ENCODE measurements at places on chromosomes 3 and 15.

DNA sequence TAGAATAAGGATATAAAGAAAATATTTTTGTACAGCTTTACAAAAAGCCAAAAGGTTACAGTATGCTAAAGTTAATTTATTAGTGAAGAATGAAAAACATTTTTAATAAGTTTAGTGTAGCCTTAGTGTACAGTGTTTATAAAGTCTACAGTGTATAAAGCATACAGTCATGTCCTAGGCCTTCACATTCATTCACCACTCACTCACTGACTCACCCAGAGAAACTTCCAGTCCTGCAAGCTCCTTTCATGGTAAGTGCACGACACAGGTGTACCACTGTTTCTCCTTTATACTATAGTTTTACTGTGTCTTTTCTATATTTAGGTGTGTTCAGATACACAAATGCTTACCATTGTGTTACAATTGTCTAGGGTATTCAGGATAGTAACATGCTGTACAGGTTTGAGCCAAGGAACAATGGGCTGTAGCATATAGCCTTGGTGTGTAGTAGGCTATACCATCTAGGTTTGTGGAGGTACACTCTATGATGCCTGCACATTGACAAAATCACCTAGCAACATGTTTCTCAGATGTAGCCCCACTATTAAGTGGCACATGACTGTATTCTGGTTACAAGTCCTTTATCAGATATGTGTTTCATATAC lies 197.1 kb upstream of the KBTBD8 start:
- H3K4me3 ChIP-seq = no peak overlapping the region
- peaks cover 3% of the 10 kb centered on the region for H3K4me1 ChIP-seq
- H3K27me3 ChIP-seq = peaks cover 18% of the 10 kb centered on the region

- H3K36me3 ChIP-seq = no peaks in the 10 kb centered on the region
- no peak overlapping the region for H3K4me3 ChIP-seq
- DNase-seq = no peak
- H3K4me1 ChIP-seq = peaks cover 9% of the 10 kb centered on the region
Observed at GRCh38 chr3:193452338-193452737, 73.8 kb upstream of the ATP13A5 start.

- DNase-seq = no peak
- H3K4me3 ChIP-seq = no peak overlapping the region
- H3K4me1 ChIP-seq = peaks cover 8% of the 10 kb centered on the region
- no peaks in the 10 kb centered on the region for H3K36me3 ChIP-seq
- no peak overlapping the region for H3K27ac ChIP-seq
Observed at GRCh38 chr15:81908111-81908510, 137.7 kb downstream of the MEX3B start.

GRCh38 chr3:31927811-31928210 lies 53.3 kb downstream of the OSBPL10 start:
- no peaks in the 10 kb centered on the region for H3K36me3 ChIP-seq
- H3K27me3 ChIP-seq = no peaks in the 10 kb centered on the region
- DNase-seq = no peak
- no peak overlapping the region for H3K27ac ChIP-seq
- H3K4me1 ChIP-seq = peaks cover 5% of the 10 kb centered on the region

DNA sequence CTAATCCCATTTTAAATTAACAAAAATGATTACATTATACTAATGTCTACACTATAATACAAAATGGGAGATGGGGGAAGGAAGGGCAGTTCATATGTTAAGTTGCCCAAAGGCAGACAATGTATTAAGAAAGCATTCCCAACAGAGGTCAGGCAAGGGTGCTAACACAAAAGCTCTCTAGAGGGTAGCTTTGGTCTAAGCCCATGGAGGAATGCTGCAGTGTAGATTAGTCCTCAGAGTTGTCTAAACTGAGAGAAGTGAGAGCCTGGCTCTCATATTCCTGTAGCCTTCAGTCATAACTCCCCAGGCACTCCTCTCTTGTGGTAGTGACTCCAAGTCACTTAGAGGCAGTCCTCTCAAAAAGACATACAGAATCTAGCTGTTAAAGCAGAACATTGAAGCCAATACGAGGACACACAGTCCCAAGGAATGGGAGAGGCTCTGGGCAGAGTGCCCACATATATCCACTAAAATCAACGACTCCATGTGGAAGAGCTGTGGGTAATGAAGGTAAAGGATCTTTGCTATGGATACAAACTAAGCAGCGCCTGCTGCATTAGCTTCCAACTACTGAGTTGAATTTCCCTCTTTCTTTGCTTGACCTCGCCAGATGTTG lies 14.5 kb downstream of the NEK10 start:
- H3K27ac ChIP-seq = no peak overlapping the region
- H3K36me3 ChIP-seq = no peaks in the 10 kb centered on the region
- H3K4me3 ChIP-seq = no peak overlapping the region
- peaks cover 3% of the 10 kb centered on the region for H3K4me1 ChIP-seq

DNA sequence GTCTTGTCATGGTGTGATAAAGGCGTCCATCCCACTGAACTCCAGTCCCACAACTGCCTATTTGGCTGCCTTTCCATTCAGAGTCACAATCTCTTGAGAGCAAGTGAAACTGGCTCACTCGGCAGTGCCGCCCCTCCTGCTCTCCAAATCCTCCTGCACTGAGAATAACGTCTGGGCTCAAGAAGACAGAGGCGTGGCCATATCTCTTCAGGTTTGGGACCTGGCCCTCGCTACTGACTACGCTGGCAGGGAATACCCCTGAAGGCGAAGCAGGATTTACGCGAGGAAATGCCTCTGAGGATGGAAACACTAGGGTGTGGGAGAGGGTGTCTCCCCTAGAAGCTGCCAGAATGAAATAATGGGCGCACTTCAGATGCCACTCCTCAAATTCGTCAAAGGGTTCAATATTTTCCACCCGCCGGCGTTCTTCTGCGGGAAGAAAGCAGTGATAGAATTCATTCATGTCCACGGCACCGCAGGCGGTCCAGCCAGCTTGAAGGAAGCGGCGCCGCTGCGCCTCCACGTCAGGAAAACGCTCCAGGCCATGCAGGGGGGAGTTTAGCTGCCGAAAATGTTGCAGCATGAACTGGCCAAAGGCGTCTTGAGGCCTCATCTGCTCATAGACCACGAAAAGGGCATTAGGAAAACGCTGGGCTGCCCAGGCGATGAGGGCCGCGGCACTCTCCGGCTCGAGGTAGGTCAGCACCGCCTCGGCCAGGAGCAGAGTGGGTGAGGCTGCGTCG lies 985 bp downstream of the LCMT2 start:
- H3K27me3 ChIP-seq = peaks cover 10% of the 10 kb centered on the region
- DNase-seq = no peak
- peaks cover 35% of the 10 kb centered on the region for H3K4me1 ChIP-seq

DNA sequence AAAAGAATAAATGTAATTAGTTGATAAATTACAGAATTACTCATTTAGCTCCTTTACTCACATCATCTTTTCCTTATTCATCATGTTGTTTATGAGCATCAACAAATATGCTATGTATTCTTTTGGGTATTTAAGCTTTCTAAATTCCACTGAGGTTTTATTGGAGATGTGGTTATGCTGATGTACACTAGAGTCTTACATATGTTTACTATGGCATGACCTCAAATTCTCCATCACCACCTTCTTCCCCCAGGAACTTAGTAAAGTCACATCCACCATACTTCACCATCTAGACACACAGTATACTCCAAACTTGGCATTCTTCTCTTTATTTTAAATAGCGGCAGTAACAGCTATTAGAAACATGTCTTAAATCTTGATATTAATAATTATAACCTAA lies 74.1 kb upstream of the MELTF start:
- peaks cover 13% of the 10 kb centered on the region for H3K4me1 ChIP-seq
- H3K36me3 ChIP-seq = peaks cover 40% of the 10 kb centered on the region
- no peak overlapping the region for H3K27ac ChIP-seq
- DNase-seq = no peak

DNA sequence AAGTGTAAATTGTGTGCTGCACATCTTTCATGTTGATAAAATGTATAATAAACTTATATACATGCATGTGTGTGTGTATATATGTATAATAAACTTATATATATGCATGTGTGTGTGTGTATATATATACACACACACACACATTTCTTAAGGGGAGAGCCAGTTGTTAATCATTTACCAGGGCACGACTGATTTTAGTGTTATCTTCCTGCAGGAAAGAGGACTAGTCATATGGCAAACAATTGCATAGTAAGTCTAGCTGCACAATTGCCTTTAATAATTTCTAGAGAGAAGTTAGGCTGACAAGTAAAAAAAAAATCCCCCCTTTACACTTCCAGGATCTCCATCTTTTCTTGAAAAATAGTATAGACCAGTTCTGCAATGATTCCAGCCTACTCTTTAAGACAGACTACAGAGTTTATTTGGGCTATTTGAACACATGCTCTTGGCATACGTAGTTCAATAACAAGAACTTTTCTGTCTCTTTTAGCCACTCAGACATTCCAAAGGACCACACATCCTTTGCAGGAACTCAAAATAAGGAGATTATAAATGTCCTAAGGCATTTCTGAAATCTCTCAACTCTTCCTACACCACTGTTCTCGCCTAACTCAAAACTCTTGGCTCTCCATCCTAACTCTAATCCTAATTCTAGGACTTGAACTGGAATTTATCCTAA lies 163.6 kb upstream of the SETMAR start:
- no peak overlapping the region for H3K4me3 ChIP-seq
- H3K4me1 ChIP-seq = no peaks in the 10 kb centered on the region
- H3K27me3 ChIP-seq = peaks cover 5% of the 10 kb centered on the region
- H3K36me3 ChIP-seq = no peaks in the 10 kb centered on the region

DNA sequence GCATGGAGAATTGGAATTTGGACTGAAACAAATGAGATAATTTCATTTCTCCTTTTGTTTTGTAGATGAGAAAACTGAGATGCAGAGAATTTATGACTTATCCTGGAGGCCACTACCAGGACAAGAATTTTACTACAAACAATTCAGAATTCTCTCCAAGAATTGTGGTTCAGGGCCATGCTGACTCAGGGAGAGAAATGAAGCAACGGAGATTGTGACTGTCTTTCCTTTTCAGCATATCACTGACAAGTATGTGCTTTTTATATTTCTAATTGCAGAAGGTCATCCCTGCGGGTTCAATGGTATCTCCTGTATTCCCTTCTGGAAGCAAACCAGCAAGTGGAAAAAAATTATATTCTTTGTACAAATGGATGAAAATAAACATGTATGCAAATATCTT lies 170.8 kb upstream of the MITF start:
- H3K27me3 ChIP-seq = peaks cover 71% of the 10 kb centered on the region
- no peak overlapping the region for H3K4me3 ChIP-seq
- H3K4me1 ChIP-seq = no peaks in the 10 kb centered on the region

- peak within 1 kb of the TSS; percentile 82 for H3K4me3 ChIP-seq
- H3K36me3 ChIP-seq = peaks cover 28% of the 10 kb centered on the region
- H3K4me1 ChIP-seq = peaks cover 34% of the 10 kb centered on the region
- H3K27ac ChIP-seq = peak within 1 kb of the TSS; percentile 94
- DNase-seq = peak; percentile 72
Observed at GRCh38 chr3:161104561-161105551, at the start of gene B3GALNT1. TSS of gene B3GALNT1 (minus strand) at chr3:161105349. CDS start at chr3:161086754, 18,595 bp downstream.

DNA sequence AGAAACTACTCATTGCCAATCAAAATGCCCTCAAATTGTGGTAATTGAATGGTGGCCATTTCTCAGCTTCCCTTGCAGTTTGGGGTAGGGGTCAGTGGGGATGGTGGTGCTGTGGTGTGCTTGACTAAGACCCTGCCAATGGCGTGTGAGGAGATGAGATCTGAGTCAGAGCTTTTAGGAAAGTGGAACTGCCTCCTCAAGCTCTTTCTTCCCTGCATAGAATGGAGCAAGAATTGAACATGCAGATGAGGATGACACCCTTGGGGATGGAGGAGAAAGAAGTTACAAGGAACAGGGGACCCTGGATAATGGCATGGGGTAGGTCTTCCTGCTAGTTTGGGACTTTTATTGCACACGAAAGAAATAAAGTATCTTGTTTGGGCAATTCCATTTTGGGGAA lies 188.0 kb downstream of the PEX5L start:
- no peak overlapping the region for H3K4me3 ChIP-seq
- no peaks in the 10 kb centered on the region for H3K36me3 ChIP-seq
- no peak for DNase-seq

DNA sequence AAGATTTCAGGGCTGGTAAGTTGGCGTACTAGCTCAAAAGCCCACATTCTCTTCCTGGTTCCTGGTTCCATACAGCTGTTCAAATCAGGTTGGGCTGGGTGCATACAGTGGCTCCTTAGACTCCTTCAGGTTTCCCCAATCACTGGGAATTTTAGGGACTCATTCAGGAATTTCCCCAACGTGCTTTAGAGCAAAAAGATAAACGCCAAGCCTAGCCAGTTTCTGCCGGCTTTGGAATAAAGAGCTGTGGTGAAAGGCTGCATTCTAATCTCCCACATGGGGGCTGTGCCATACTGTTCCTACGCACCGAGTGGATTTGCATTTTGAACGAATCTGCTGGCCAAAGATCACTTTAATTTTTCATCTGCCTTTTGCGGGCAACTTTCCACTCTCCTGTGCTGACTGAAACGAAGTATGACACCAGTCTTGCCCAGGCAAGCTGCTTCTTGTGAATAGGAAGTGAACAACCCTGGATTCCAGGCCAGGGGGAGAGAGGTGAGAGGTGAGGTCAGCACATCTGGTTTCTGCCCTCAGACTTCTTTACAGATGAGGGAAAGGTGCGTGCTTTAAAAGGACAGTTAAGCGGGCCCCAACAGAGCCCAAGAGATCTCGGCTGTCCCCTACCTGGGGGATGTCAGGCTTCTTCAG lies 184.2 kb upstream of the PDZRN3 start:
- H3K4me3 ChIP-seq = no peak overlapping the region
- no peaks in the 10 kb centered on the region for H3K27me3 ChIP-seq
- peaks cover 30% of the 10 kb centered on the region for H3K4me1 ChIP-seq
- no peak for DNase-seq
- H3K36me3 ChIP-seq = no peaks in the 10 kb centered on the region

- no peaks in the 10 kb centered on the region for H3K27me3 ChIP-seq
- H3K36me3 ChIP-seq = no peaks in the 10 kb centered on the region
- no peak for DNase-seq
- no peak overlapping the region for H3K4me3 ChIP-seq
- H3K27ac ChIP-seq = no peak overlapping the region
Observed at GRCh38 chr3:110533089-110533488, 538.5 kb upstream of the NECTIN3 start.

GRCh38 chr3:79517766-79518413 lies 249.9 kb downstream of the ROBO1 start:
- DNase-seq = no peak
- peaks cover 25% of the 10 kb centered on the region for H3K4me1 ChIP-seq
- no peaks in the 10 kb centered on the region for H3K36me3 ChIP-seq
- no peak overlapping the region for H3K27ac ChIP-seq

GRCh38 chr15:37020852-37021251 lies 79.5 kb downstream of the MEIS2 start:
- H3K27me3 ChIP-seq = no peaks in the 10 kb centered on the region
- H3K4me3 ChIP-seq = no peak overlapping the region
- H3K4me1 ChIP-seq = peaks cover 67% of the 10 kb centered on the region
- peak overlapping the region; percentile 83 for H3K27ac ChIP-seq
- H3K36me3 ChIP-seq = peaks cover 34% of the 10 kb centered on the region
- DNase-seq = no peak

DNA sequence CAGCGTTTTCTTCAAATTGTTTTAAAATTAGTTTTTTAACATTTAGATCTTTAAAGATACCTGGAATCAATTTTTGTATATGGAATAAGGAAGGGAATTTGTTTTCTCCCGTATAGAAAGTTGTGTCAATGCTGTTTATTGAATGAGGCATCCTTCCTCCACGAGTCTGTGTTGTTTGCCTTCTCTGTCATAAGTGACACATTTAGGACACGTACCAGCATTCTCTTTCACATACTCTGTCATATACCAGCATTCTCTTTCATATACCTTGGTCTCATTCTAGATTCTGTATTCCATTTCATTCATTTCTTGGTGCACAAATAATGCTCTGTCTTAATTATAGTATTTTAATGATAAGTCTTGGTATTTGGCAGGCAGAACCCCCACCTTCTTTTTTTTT lies 10.3 kb downstream of the ATP11B start:
- no peaks in the 10 kb centered on the region for H3K27me3 ChIP-seq
- H3K27ac ChIP-seq = no peak overlapping the region
- peaks cover 4% of the 10 kb centered on the region for H3K36me3 ChIP-seq
- peaks cover 22% of the 10 kb centered on the region for H3K4me1 ChIP-seq
- no peak overlapping the region for H3K4me3 ChIP-seq

GRCh38 chr15:44882499-44882968 lies 74.0 kb upstream of the TERB2 start:
- H3K4me1 ChIP-seq = peaks cover 10% of the 10 kb centered on the region
